ENCODE measurements at places on chromosomes 16 and 17.
A peak's percentile ranks its signal among the peaks of the same experiment; 100 is the strongest.

DNA sequence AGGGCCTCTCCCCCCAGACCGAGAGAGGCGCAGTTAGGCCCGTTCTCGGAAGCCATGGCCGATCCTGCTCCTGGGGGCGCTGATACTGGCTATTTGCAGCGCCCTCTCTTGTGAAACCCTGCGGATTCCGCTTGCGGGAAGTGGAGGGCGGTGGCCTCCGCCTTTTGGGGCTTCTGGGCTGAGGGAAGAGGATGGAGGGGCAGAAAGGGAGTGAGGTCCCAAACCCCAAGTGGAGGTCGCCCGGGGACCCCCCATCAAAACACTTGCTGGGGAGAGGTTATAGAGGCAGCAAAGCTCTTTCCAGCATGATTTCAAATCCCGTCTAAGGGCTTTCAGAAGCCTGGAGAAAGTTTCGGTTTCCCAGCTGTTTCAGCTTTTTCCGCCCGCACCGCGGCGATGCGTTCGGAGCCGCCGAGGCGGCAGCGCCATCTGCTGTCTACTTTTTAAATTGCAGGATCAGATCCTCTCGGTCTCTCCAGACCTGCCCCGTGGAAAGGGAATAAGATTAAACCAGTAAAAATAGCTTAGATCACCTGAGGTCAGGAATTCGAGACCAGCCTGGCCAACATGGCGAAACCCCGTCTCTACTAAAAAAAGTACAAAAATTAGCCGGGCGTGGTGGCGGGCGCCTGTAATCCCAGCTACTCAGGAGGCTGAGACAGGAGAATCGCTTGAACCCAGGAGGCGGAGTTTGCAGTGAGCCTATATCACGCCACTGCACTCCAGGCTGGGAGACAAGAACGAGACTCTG lies 15.8 kb downstream of the SNX20 start:
- DNase-seq = peak; percentile 37

DNA sequence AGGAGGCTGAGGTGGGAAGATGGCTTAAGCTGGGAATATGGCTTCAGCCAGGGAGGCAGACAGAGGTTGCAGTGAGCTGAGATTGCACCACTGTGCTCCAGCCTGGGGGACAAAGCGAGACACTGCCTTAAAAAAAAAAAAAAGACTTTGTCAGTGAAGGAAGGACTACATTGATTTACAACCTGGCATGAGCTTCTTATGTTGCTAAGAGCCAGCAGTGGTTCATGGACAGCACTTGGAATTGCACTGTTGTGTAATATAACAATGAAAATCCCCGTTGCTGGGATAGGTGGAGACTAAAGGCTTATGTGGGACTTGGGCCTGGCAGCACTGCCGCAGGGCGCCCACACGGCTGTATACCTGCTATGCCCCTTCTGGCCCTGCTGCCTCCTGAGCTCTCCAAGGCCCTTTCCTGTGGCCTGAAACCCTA lies 14.1 kb upstream of the SLC16A5 start:
- no peak for DNase-seq

DNA sequence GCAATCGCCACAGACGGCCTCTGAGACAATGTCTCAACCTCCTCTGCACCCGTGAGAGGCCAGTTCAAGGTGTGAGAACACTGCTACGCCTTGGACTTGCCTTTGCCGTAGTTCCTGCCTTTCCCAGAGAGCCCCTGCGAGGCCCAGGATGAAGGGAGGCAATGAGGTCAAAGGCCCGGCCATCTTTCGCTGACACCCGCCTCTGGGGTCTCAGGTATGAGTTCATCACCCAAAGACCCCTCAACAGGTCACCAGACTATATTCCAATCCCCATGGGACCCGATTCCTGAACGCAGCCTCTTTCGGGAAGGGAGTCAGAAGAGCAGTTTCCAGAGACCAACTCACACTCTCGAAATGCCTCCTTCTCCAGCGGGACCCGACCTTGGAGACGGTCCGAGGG lies 573.5 kb downstream of the KCNJ18 start:
- DNase-seq = no peak

DNA sequence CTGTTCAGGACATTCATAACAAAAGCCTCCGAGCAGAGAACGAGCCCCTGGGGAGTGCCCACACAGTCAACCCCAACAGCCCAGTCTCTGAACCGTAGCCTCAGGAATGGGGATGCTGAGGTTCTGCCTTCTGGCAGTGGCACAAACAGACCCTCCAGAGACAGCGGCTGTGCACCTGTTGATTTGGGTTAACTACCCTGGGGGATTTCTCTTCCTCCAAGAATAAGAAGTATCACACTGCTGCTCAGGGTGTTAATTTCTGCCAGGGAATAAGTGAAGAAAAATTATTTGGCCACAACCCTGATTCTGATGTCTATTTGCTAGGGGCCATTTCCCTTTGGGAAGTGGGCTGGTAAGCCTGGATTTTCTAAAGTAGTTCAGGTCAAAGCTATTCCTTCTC lies 51.0 kb upstream of the PIRT start:
- DNase-seq = no peak

- DNase-seq = no peak
These were observed 37.6 kb downstream of the USP10 start for GRCh38 chr16:84737192-84738011.

- no peak for DNase-seq
These were observed 471.3 kb downstream of the NPIPA7 start for GRCh38 chr16:16850274-16850673.

DNA sequence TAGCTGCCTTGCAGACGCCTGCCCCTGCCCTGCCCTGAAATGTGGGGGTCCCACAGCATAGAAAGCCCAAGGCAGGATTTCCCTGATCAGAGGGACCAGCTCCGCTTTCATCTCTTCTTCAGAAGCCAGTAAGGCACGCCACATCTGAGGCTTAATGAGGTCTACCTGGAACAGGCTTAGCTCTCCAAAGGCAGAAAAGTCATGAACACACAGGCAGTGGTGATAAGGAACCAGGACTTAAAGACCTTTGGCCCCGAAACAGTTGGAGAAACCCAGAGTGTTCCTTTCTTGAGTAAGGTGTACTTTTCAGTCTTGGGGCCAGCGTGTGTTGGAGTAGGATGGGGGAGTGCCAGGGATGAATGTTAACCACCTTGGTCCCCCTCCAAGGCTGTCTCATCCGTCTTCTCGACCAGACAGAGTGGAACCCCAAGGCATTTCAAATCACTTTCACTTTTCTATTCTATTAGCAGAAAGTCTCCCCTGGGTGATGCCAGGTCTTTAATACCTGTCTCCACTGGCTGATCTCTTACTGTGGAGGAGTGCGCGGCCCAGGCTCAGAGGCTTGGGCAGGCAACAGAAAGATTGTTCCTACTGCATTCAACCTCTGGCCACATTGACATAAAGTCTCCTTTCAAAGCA lies 43.9 kb downstream of the TMEM186 start:
- DNase-seq = no peak

DNA sequence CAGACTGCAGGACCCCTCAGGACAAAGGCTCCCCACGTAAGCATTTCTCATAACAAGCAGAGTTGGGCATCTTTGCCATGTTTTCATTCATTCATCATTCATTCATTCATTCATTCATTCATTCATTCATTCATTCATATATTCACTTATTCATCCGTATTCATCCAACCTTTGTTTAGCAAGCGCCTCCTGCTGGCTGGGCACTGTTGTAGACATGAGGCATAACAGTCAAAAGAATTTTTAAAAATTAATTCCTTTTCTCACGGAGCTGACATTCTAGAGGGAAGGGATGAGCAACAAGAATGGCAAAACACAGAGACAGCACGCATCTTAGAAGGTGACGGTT lies 351.7 kb upstream of the TNRC6C start:
- no peak for DNase-seq

GRCh38 chr16:65101009-65101408 lies 20.9 kb downstream of the CDH11 start:
- DNase-seq = no peak

- DNase-seq = no peak
These were observed 524.4 kb upstream of the CDH5 start for GRCh38 chr16:65842067-65842466.

GRCh38 chr16:66275775-66276428 lies 90.6 kb upstream of the CDH5 start:
- DNase-seq = no peak

DNA sequence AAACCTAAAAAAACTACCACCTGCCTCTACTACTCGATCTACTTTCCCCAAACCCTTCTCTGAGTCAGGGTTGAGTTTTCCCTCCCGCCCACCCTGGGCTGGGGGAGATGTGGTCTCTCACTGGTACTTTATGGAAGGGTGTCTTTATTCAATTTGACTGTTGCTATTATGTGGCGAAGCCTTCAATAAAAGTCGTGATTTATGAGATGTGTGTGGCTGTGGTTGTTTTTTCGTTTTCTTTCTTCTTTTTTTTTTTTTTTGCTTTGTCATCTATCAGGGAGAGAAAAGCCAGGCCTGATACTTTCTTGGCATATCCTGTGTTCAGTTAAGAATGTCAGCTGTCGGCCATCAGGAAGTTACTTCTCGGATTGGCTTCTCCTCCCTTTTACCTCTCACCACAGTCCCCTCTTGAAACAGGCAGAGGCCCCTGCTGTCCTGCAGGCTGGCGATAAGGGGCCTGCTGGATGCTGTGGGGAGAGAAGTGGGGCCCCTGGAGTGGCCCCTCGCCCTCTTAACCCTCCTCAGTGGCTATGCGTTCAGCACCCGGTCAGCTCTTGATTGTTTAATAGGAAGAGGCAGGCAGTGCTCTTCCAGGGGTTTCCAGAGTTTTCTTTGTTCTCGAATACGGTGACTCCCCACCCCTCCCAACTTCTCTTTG lies 123.0 kb downstream of the MSI2 start:
- no peak for DNase-seq

DNA sequence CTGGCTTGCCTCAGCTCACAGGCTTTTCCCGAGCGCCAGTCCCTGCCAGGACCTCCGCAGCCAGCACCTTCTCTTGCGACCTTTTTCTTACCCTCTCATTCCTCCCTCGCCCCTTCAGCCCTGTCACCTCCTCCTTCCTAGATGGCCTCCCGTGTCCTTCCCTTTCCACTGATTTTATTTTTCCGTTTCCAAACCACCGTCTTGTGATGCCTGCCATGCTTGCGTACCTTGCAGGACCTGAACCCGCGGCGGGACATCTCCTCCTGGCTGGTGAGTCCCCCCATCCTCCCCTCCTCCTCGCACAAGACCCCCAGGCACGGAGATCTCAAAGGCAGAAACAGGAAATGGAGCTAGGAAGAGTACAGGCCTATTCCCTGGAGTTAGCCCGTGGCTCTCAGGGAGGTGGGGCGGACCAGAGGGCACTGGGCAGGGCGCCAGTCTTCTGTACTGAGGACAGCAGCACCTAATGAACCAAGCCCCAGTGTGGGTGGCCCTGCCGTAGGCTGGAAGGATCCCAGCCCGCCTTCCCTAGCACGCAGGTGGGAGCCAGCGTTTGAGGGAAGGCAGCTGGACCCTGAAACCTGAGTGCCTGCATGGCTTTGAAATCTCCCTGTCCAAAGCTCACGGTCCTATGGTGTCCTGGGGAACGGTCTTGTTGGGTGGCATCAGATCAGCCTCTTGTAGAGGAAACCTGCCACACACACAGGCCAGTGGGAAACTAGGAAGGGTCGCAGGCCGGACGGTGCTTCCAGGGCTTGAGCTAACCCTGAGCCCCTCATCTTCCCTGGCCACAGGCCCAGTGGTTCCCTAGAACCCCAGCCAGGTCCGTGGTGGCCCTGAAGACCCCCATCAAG lies 612 bp downstream of the CISD3 start:
- no peak for DNase-seq

DNA sequence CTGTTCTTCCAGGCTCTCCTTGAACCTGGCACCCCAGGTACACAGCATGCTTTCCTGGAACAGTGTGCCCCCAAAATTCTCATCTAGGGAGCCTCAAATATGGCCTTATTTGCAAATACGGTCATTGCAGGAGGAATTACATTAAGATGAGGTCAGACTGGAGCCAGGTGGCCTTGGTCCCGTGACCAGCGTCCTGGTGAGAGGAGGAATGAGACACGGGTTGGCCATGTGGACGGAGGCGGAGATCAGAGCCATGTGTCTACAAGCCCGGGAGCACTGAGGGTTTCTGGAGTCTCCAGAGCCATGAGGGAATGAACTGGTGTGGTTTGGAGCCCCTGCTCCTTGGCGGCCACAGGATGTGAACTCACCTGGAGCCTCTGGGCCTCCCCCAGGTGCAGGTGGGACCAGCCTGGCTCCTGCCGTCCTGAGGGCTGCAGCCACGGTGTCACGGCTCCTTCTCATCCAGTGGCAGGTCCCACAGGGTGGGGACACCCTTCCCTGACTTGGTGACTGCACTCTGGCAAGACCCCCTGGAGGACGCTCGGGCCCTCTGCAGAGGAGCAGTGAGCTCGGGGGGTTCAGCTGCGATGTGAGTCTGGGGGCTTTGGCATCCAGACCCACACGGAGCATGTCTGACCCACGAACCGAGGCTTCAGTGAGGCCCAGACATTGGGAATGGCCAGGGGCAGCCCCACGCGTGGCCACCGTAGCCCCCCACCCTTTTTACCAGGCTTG lies 21.8 kb upstream of the GNG13 start:
- no peak for DNase-seq

DNA sequence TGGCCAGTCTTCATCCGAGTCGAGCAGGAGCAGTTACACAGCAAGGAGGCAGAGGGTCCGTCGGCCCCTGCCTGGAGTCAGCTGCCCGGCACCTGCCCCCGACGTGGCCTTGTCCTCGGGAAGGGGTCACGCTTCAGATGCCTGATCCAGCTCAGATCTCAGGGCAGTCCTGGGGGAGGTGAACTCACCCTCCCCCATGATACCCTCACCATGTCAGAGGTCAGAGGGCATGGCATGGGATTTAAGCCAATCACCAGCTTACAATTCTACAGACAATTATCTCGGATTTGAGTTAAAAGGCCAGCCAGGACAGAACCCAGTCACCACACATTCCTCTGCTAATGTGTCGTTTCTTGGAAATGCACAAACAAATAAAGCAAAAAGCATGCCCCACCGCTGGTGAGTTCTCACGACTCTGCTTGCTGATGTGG lies 211.3 kb downstream of the FOXL1 start:
- DNase-seq = no peak

- no peak for DNase-seq
These were observed 39.5 kb downstream of the DNAH9 start for GRCh38 chr17:11637796-11638195.

- DNase-seq = no peak
These were observed 18.3 kb downstream of the TEKT3 start for GRCh38 chr17:15323131-15323530.

- no peak for DNase-seq
These were observed 2.9 kb downstream of the SLC39A11 start for GRCh38 chr17:73089322-73090317.

DNA sequence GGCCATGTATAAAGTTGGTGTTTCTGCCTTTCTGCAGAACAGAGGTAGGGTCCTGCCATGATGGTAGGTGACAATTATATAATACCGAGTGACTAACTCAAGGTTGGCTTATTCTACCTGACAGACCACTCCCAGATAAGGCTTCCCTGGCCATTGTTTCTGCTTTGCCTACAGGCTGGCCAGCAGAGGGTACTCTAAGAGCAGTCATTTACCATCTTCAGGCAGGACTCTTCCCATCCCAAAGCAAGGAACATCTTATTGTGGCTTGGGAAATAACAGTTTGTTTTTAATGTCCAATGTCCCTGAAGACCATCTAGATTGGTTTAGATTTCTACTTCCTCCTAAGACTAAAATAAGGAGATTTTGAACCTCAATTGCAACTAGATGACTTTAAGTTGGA lies 74.1 kb downstream of the SNX11 start:
- no peak for DNase-seq

Measured in cortex of kidney (tissue), 1 donor.